Neural progenitor cell (in vitro differentiated cells): ENCODE measurements at places on chromosomes 6 and 20. TPM values are rescaled to one million over a fixed set of nuclear protein-coding genes. Genes with fewer than 3 reads are reported as not detected.

- H3K27ac ChIP-seq, result no peak overlapping the region
- no peaks in the 10 kb centered on the region for H3K4me1 ChIP-seq
- no peaks in the 10 kb centered on the region for H3K36me3 ChIP-seq
- no peak overlapping the region for H3K4me3 ChIP-seq
- no peaks in the 10 kb centered on the region for H3K27me3 ChIP-seq
These were observed 15.2 kb upstream of the AMD1 start for GRCh38 chr6:110859335-110859792.

TRIM10 gene
- total RNA-seq, result not detected in 2 replicates

HNF4A gene
- 0.68 and 1.6 TPM in 2 replicates for total RNA-seq

DNA sequence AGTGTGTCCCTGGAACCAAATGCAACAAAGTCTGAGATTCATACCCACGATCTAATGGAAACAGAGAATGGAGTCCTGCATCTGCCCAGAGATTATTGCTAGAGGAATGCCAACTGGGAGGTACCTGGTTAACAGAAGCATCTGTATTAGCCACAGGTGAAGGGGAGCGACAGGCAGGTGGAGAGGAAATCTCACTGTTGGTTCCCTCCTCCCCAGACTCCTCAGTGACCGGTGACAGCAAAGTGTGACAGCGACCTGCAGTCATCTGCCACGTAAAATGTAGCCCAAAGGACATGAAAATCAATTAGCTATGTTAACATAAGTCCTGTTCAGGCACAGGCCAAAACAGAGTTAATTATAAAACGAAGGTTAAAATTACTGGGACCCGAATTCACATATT is 336.6 kb downstream of the SYNE1 start:
- H3K36me3 ChIP-seq, result no peaks in the 10 kb centered on the region
- no peaks in the 10 kb centered on the region for H3K27me3 ChIP-seq
- no peak overlapping the region for H3K27ac ChIP-seq
- H3K4me3 ChIP-seq, result no peak overlapping the region
- DNase-seq, result no peak

- no peaks in the 10 kb centered on the region for H3K36me3 ChIP-seq
- no peak for DNase-seq
- H3K27me3 ChIP-seq, result no peaks in the 10 kb centered on the region
- H3K27ac ChIP-seq, result no peak overlapping the region
- no peaks in the 10 kb centered on the region for H3K4me1 ChIP-seq
These were observed 29.3 kb downstream of the PYGB start for GRCh38 chr20:25277051-25277801.

GPX5 gene
- not detected in 2 replicates for total RNA-seq

C4A gene
- total RNA-seq, result 1.7 and 4.3 TPM in 2 replicates

EYA4 gene
- total RNA-seq, result 2.3 and 2.4 TPM in 2 replicates

DNA sequence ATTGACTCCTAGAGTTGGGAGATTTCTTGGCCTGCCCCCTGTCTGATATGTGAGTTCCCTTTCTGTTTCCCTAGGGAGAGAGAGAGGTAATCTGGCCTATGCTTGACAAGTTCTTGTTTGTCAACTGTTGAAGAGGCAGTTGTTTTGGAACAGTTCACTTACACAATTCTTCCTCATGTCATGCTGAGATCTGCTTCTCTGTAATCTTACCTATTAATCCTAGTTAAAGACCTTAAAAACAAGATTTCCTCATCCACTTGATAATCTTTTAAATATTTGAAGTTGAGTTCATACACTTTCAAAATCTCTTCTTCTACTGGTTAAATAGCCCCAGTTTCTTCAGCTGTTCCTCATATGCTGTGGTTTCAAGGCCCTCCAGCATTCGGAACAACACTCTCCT is 89.9 kb downstream of the FIG4 start:
- DNase-seq, result no peak
- no peak overlapping the region for H3K27ac ChIP-seq
- H3K36me3 ChIP-seq, result no peaks in the 10 kb centered on the region
- H3K4me1 ChIP-seq, result no peaks in the 10 kb centered on the region

OPN5 gene
- total RNA-seq, result not detected in 2 replicates
